WERI-Rb-1 (cell line): ENCODE measurements at places on chromosomes 2 and 18.

DNA sequence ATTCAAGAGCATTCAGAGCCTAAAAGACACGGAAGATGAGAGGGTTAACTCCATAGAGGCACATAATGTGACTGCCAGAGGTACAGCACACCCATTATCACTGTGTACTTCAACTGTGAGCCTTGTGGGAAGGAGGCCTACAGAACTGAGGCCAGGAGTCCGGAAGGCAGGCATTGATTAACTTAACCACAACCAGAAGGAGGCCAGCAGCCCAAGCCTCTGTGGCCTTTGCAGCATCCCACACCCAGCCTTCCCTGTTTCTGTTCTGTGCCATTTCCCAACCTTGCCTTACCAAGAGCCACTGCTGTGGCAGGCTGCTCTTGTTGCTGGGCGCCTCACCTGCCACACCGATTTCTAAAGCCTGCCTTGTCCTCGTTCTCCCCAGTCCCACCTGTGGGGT is 27.2 kb downstream of the SIGLEC15 start:
- DNase-seq = no peak

DNA sequence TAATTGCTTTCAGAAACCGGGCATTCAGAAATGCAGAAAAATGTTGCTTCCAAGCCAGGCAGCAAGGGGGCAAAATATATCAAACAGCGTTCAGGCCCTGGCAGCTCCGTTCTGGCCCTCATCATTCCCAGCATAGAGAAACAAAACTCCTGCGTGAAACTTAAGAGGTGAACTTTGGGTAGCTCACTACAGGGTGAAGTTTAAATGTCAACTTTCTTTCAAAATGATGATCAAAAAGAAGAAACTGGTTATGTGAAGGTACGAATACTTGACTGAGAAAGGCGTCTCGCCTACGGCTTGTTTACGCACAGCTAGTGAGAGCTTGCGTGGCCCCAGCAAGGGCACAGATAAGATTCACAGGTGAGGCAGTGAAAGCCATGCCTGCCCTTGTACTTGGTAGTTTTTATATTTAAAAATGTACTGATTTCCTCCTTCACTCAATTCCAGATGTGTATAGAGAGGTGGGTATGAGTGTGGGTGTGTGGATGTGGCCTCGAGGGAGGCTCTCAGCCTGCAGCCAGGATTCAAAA is 127.5 kb downstream of the NFATC1 start:
- no peak for DNase-seq

DNA sequence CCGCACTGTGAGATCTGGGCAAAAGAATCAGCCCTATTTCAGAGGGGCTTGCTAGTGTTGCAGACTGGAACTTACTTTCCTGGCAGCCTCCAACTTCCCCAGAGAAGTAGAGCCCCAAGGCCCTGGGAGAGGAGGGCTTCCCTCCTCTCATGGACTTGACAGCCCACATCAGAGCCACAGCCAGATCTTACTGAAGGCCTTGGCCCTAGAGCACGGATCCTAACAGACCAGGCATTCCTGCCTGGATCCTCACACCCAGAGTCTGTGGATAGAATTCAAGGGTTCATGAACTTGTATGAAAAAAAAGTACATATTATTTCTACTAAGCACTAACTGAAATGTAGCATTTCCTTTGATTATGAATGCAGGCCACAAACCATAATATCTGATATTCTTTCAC is 8.3 kb downstream of the WIPF1 start:
- DNase-seq = no peak

DNA sequence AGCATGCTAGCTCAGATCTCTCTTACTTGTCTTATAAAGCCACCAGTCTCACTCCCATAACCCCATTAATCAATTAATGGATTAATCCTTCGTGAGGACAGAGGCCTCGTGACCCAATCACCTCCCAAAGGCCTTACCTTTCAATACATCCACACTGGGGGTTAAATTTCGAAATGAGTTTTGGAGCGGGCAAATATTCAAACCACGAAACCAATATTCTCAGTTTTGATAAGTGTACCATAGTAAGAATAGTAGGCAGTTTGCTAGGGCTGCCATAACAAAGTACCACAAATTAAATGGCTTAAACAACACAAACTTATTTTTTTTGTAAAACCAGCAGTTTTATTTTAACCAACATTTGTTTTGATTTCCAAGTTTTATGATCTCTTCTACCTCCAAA is 15.2 kb downstream of the HIBCH start:
- no peak for DNase-seq

GRCh38 chr18:42330296-42330695 is 375.3 kb downstream of the PIK3C3 start:
- DNase-seq = no peak
